ENCODE measurements at places on chromosomes 7 and 10. TPM values are rescaled to one million over a fixed set of nuclear protein-coding genes. Genes with fewer than 3 reads are reported as not detected.

The GALNT17 gene
- total RNA-seq = 0.13 TPM

The UNCX gene
- not detected for total RNA-seq

The SLC29A4 gene
- total RNA-seq = 6.5 TPM

The DGKI gene
- 12.7 TPM for total RNA-seq

The PLEKHS1 gene
- not detected for total RNA-seq

The TCERG1L gene
- total RNA-seq = not detected

The GPER1 gene
- 3.2 TPM for total RNA-seq

The SLC12A9 gene
- total RNA-seq = 22.9 TPM

The SNX8 gene
- 34.8 TPM for total RNA-seq

The AS3MT gene
- total RNA-seq = 5.0 TPM

The GHRHR gene
- not detected for total RNA-seq

The SPACDR gene
- total RNA-seq = 0.96 TPM

The RAPGEF5 gene
- total RNA-seq = 35.8 TPM

The TRIM4 gene
- total RNA-seq = 24.9 TPM

The GPR37 gene
- 1.5 TPM for total RNA-seq

The INA gene
- 1.3 TPM for total RNA-seq
